DMS79 treated with DMSO at 0.1 percent for 48 hours (cell line): ENCODE measurements at places on chromosomes 4 and X.

GRCh38 chr4:125710766-125711165 lies 396.0 kb downstream of the FAT4 start:
- DNase-seq, result no peak

GRCh38 chr4:69907151-69907550 lies 23.7 kb upstream of the CSN1S1 start:
- no peak for DNase-seq

- DNase-seq, result no peak
These were observed 322.8 kb upstream of the DIAPH2 start for GRCh38 chrX:96361844-96362243.

DNA sequence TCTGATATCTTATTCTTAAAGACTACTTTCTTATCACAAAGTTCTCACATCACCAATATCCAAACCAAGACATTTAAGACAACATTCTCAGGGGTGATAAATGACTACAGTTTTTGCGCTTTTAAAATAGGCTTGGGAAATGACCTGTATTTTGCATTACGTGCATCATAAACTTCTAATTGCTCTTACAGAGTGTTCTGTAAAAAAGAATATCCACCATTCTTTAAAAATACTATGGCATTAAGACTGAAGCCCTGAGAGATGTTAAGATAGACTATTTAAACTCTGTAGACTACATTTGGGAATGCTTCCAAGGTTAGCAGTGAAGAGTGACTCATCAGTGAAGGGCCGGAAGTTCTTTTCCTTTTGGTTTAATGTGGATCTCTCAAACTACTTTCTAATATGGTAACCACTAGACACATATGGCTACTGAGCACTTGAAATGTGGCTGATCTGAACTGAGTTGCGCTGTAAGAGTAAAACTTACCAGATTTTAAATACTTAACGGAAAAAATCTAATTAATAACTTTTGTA lies 518.8 kb upstream of the FTHL17 start:
- DNase-seq, result no peak

- DNase-seq, result peak; percentile 39
These were observed 81.2 kb downstream of the APOOL start for GRCh38 chrX:85084770-85085393.

- DNase-seq, result no peak
These were observed 911.2 kb downstream of the FSTL5 start for GRCh38 chr4:161252520-161253141.

- DNase-seq, result no peak
These were observed 81.6 kb downstream of the NAF1 start for GRCh38 chr4:163085085-163085484.

DNA sequence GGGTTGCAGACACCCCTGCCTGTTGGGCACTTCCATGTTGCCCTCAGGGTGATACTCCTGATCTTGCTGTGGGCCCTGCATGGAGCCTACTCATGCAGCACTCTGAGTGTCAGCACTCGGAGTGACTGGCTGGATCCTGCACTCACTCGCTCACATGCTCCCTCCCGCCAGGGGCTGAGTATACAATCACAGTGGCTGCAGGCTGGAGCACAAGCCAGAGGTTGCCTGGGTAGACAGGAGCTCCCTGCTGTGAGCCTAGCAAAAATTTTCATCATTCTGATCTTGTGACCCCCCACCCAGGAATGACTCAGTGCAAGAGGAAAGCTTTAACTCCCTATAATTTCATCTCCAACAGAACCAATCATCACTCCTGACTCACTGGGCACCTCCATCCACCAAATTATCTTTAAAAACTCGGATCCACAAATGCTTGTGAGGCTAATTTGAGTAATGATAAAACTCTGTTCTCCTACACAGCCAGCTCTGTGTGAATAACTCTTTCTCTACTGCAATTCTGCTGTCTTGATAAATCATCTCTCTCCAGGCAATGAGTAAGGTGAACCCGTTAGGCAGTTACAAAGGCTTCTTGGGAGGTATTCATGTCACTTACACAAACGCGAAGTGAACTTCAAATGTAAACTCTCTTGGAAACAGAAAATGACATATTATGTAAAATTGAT lies 1180.8 kb upstream of the PABPC4L start:
- no peak for DNase-seq

- no peak for DNase-seq
These were observed 69.1 kb downstream of the PPP2R2C start for GRCh38 chr4:6403400-6403685.

DNA sequence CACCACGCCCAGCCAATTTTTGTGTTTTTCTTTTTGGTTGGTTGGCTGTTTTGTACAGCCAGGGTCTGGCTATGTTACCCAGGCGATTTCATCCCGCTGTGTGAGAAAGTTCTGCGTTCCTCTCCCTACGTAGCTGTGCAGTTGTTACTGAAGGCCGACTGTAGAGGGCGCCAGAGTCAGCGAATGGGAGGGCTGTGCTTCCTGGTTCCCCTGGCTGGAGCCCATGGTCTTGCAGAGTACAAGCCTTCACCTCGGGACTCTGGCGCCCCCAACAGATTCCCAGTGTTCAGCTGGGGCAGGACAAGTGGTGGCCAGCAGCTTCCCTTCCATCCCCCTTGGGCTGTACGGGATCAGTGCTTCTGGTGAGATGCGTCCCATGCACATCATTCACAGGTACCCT lies 5.6 kb upstream of the CT45A1 start:
- DNase-seq, result no peak

GRCh38 chr4:69038582-69038981 lies 57.7 kb upstream of the UGT2B7 start:
- DNase-seq, result no peak

- no peak for DNase-seq
These were observed 389.0 kb upstream of the ZFP42 start for GRCh38 chr4:187606581-187606980.

- DNase-seq, result no peak
These were observed 8.1 kb upstream of the DTHD1 start for GRCh38 chr4:36273276-36273675.

- no peak for DNase-seq
These were observed 181.7 kb downstream of the ADGRA3 start for GRCh38 chr4:22334155-22334554.

DNA sequence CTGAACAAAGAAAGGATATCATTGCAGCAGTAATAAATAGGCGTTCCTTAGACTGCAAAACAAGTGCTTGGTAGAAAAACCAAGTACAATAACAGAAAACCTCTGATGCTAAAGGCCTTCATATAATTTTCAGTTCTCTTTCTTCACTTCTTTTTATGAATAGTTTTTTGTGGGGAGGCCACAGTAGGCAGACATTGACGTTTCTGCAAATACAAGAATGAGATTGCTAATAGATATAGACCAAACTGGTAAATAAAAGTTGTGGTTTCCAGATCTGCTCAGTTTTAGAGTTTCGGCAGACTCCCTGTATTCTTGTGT lies 57.0 kb upstream of the RAP1GDS1 start:
- no peak for DNase-seq

- DNase-seq, result no peak
These were observed 49.1 kb downstream of the ABCG2 start for GRCh38 chr4:88109123-88109881.

- no peak for DNase-seq
These were observed 106.2 kb upstream of the RAPGEF2 start for GRCh38 chr4:158996669-158997074.

DNA sequence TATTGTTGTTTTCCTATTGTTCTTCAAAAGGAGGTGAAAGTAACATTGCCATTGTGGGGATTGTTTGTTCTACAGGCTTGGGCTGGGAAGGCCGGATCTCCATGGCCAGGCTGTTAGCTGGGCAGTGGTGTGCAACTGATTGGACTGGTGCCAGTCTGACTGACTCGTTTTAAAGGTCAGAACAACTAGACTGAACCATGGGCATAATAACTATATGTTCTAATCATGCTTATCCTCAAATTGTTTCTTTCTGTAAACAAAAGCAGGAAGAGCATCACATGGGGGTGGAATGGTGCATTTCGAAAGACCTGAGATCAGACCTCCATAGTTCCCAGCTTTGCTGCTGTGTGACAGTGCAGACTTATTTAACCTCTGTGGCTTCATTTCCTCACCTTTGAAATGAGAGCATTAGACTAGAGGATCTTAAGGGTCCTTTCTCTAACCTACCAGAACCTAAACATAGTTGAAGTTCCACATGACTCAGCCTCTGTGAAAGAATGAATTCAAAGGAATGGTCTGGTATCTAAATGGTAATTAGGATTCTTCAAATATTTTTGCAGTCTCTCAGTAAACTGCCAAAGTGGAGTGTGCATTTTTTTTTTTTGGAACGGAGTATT lies 66.7 kb upstream of the PGRMC2 start:
- DNase-seq, result no peak

GRCh38 chr4:76616526-76616925 lies 181.5 kb downstream of the SHROOM3 start:
- DNase-seq, result no peak

DNA sequence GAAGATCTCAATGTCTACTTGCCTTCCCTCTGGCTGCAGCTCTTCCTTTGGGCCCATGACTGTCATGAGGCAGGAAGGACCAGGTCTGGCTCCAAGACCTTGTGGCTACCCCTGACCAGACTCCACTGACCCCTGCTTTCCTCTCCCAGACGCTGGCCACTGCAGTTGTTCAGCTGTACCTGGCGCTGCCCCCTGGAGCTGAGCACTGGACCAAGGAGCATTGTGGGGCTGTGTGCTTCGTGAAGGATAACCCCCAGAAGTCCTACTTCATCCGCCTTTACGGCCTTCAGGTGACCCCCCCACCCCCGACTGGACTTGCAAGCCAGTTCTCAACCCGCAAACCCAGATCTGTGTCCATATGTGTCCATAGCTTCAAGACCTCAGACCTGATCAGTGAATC lies 535 bp downstream of the WAS start:
- DNase-seq, result no peak

GRCh38 chrX:24777660-24778059 lies 83.9 kb downstream of the POLA1 start:
- DNase-seq, result no peak

DNA sequence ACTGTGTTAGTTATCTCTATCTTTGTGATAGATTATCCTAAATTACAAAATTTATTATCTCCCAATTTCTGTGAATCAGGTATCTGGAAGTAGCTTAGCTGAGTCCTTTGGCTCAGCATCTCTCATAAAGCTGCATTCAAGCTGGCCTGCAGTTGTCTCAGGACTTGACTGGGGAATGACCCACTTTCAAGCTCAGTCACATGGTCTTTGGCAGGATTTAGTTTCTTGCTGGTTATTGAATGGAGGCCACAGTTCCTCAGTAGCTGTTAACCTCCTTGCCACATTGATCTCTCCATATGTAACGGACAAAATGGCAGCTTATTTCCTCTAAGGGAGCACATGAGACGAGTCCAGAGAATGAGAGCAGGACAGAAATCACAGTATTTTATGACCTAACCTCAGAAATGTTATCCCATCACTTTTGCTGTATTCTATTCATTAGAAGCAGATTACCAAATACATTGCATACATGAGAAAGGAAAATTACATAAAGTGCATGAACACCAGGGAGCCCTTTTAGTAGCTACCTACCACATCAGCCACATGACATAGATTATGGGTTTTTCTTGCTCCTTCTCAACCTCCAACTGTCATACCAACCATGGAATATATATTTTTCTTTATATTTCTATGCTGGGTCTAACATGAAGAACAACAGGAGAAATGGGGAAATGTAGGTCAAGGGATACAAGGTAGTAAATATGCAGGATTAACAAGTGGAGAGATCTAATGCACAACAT lies 730.1 kb downstream of the CCSER1 start:
- DNase-seq, result no peak

GRCh38 chrX:2632533-2633504 lies 58.3 kb upstream of the CD99 start:
- no peak for DNase-seq

DNA sequence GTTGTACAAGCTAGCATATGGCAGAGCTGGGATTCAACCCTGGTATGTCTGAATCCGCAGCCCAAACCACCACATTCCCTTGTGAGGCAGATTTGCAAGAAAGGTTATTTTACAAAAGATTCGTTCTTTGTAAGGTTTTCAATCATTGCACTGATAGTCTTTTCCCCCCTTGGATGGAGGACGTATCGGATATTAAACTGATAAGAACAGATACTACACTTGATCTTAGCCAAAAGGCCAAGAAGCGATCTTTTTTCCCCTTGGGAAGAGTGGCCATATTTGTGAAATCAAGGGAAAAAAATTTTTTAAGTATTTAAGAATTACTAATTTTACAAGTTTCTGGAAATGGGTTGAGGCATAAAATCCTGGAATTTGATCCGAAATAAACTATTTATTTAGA lies 34.4 kb upstream of the MSMO1 start:
- DNase-seq, result no peak

- no peak for DNase-seq
These were observed 803.9 kb upstream of the PCDH10 start for GRCh38 chr4:132344924-132345828.

DNA sequence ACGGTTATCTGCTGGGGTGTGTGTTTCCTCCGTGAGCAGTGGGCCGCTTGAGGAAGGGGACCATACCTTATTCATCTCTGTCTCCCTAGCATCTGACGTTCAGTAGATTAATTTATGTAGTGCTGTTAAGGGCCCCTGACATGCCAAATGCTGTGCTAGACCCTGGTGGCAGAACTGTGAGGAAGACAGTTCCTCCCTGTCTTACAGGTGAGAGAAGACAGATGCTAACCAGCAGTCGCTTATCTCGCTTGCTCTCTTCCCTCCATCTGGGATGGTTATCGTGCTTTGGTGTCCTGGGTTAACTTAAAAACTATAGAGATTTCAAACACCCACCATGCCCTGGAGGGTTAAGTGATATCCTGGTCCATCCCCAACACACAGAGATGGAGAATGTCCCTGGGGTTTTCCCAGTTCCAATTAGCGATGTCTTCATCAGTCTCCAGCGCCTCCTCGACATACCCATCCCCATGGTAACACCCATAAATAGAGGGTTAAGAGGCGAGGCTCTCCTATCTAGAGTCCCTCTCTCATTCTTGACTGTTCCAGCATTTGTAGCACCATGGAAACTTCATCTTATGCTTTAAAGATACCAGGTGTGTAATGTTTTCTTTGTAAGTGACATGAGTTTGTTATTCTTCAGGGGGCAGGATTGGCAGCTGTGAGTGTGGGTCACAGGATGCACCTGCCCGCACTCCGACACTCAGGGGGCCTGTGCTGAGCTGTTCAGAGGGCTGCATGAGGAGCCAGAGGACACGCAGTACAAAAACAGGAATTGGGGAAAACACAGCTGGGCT lies 135.2 kb downstream of the STK32B start:
- DNase-seq, result no peak

DNA sequence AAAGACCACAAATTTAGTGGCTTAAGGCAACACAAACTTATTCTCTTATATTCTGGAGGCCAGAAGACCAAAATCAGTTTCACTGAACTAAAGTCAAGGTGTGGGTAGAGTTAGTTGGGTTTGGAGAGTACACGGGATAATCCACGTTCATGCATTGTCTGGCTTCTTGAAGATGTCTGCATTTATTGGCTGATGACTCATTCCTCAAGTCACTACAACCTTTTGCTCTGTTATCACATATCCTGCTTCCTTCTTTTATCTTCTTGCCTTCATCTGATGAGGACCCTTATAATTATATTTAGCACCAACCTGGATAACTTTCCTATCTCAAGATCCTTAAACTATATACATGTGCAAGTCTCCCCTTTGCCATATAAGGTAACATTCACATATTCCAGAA lies 590.0 kb downstream of the FSTL5 start:
- no peak for DNase-seq

GRCh38 chrX:117641913-117642656 lies 474.5 kb downstream of the KLHL13 start:
- no peak for DNase-seq
